Skeletal muscle cell (primary cell): ENCODE measurements at places on chromosomes 3 and 15.
A peak's percentile ranks its signal among the peaks of the same experiment; 100 is the strongest.

DNA sequence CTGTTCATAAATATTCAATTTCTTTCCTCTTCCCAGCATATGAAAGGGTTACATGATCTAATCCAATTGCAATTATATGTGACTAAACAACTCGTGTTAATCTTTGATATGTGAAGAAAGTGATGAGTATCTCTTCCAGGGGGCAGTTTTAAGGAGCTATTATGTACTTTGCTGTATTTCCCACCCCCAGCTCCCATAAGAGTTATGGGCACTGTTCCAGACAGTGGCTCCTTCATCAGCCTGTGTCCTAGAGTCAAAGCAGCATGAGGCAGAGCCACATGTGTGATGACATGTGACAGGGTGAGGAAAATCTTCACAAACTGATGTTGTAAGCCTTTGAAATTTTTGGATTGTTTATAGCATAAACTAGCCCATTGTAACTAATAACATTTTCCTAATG is 315.4 kb downstream of the DIPK2A start:
- no peak for DNase-seq

DNA sequence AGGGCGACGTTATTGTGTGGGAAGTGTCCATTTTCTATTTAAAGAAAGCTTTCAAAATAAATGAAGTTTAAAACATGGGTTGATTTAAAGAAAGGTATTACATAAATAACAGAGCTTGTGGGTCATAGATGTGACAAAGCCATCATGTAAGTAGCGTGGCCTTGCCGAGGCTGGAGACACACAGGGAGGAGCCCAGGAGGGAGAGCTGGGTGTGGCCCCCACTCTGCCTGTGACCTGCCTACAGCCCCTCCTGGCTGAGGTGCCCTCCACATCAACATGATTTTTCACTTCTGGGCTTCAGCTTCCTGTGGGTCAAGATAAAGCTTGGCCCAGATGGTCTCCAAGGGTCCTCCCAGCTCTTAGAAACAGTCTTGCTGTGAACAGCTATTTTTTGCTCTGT is 12.5 kb upstream of the MGLL start:
- no peak for DNase-seq

DNA sequence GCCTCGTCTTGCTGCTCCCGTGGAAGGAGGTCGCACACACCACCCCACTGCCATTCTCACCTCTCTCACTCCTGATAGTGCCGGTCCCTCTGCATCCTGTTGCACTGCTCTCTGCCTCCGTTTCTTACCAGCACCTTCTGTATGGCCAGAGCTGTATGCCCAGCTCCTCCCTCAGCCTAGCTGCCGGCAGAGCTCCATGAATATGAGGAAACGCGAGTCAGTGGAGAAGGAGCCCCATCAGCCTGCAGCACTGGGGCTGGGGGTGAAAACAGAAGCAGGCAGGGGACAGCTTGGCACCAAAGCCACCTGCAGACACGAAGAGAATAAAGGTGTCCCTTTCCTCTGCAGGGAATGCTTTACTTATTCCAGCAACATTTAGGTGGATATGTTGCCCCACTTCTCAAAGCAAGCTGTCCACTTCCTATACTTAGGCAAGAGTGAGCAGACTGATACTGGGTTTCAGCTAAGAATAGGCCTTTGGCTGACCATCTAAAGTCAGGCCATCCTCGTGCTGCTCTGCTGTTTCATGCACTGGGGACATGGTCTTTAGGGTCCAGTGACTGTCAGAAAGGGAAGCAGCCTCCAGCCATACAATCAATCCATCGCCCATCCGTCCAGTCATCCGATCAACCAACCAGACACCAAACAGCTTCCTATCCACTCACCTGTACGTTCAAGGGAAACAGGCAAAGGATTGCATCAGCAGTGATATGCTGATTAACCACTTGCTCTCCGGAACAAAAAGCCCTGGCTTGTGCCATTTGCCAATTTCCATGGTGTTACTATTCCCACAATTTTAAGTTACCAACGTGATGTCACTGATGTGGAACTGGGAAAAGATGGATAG is 222.7 kb downstream of the XXYLT1 start:
- no peak for DNase-seq

DNA sequence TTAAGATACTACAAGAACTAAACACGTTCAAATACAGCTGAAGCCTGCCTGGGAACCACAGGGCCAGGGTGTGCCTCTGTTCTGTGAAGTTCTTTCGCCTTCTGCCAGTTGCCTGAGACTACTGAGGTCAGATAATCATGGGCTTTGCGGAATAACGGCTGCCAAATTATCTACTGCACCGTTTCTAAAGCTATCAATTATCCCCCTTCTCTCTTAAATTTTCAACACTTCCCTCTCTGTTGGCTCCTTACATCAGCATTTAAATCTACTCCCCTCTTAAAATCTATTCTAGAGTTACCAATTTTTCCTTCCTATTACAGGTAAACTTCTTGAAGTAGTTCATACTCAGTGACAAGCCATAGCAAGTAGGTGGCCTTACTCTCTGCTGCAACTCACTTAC is 6.2 kb upstream of the NEO1 start:
- DNase-seq: no peak

GRCh38 chr15:75713338-75713895 is 769 bp upstream of the CSPG4 start:
- peak; percentile 30 for DNase-seq

GRCh38 chr3:50604110-50604621 is 7.4 kb downstream of the CISH start:
- DNase-seq: no peak
